ENCODE measurements at places on chromosomes 16 and 17.

- DNase-seq = no peak
Observed at GRCh38 chr17:50219342-50219741, 17.9 kb upstream of the COL1A1 start.

GRCh38 chr16:86002178-86002900 is 103.4 kb downstream of the IRF8 start:
- no peak for DNase-seq

DNA sequence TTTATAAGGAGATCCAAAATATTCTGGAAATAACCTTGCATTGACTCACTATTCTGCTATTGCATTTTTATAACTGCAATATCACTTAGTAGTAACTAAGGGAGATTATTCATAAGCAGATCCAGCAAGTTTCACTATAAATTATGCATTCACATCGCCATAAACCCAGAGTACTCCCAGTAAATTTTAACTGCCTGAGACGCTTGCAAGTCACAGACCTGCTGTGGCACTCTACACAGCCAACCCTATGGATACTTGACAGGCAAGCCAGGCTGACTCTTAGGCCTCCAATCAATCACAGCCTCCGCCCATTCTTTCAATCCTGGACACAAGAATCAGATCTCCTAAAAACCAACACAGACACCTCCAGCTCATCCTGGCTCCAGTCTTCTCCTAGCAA is 28.2 kb downstream of the USP31 start:
- no peak for DNase-seq

- no peak for DNase-seq
Observed at GRCh38 chr17:40130352-40131042, 8.7 kb downstream of the MSL1 start.

DNA sequence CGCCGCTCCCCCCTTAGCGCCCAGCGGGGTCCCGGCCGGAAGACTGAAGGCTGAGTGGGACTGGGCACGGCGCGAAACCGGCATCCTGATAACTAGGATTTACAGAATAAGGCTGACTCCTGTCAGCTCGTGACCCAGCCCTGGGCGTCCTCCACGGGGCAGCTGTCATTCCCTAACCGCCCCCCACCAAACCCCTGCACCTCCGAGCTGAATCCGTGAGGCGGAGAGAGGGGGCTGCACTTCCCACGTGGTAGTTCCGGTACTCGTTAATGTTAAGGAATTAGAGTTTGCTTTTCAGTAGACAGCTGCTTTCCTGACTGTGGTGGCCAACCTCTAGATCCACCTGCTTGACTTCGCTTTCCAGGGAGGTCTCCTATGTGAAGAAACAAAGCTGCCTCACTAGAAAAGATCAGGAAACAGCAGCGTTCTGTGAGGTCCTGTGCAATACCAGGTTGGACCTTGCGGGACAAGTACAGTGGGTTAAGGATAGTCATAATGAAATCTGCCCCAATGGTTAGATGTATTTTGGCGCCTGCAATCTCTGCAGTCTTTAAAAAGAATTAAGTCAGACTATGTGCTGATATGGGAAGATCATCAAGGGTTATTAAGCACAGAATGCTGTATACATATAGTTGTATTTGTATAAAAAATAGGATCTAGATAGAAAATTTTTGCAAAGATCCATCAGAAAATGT is 1.1 kb upstream of the WBP2 start:
- no peak for DNase-seq
